ENCODE measurements at places on chromosomes 6 and 20.

DNA sequence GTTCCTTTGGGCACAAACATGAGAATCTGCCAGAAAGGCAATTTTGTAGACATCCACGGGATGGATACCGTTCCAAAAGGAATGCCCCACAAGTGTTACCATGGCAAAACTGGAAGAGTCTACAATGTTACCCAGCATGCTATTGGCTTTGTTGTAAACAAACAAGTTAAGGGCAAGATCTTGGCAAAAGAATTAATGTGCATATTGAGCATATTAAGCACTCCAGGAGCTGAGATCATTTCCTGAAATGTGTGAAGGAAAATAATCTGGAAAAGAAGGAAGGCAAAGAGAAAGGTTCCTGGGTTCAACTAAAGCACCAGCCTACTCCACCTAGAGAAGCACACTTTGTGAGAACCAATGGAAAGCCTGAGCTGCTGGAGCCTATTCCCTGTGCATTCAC is 103.9 kb upstream of the ARG1 start:
- DNase-seq = no peak

DNA sequence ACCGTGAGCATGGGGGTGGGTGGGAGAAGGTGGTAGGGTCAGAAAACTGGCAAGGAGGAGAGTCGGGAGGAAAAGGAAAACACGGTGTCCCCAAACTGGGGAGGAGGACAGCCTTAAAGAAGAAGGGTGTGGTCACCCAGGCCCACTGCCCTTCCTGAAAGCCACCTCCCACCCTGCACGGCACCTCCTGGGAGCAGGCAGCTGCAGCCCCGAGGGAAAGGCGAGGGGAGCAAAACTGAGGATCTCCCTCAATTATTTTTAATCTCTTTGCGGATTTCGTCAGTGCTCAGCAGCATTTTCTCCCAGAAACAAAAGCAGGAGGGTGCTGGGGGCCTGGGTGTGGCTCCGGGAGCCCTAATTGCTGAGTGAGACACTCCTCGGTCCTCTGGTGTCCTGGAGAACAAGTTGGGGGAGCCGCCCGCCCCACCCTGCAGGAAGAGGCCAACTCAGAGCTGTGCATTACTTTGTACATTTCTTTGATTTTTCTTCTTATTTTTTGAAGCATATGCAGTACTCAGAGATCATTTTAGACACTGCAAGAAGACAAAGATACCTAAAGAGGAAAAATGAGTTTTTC is 56.4 kb downstream of the RIOK1 start:
- DNase-seq = no peak

GRCh38 chr20:32521780-32522525 is 63.2 kb downstream of the NOL4L start:
- DNase-seq = peak; percentile 77

DNA sequence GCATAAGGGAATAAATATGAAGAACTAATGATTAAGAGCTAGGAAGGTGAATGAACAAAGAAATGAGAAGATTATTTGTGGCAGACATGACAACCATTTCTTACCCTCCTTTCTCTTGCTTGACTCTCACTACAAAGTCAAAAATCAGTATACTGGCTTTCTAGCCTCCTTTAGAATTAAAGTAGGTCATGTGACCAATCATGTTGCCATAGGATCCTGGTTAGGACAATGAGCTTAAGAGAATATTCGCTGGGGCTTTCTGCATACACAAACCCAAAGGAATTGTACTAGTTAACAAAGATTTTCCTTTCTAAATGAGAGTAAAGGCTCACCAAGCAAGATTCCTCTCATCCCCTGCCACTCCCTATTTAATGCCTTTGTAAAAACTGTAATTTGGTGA is 76.0 kb upstream of the ID4 start:
- DNase-seq = no peak

DNA sequence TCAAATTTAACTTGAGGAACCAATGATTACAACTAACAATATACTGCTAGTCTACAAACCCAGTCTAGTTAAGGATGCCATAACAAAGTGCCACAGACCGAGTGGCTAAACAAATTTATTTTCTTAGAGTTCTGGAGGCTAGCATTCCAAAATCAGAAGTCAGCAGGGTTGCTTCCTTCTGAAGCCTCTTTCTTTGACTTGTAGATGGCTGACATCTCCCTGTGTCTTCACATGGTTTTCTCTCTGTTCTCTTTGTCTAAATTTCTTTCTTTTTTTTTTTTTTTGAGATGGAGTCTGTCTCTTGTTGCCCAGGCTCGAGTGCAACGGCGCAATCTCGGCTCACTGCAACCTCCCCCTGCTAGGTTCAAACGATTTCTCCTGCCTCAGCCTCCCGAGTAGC is 56.1 kb downstream of the NCOA3 start:
- DNase-seq = no peak

DNA sequence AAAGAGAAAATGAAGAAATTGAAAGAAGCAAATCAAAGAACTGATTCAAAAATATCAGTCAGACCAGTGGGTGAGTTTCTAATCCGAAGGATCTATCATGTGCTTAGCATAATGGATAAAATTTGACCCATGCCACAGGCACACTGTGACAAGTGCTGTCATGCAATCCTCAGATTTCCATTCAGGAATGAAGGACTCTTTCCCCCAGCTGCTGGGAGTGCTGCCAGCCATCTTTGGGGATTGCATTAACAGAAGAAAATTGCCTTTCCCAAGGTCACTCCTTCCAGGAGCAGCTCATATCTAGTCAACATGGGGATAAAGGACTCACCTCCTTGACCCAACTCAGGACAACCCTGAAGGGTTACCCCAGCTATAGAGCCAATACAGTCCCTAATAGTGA is 316.7 kb upstream of the TBX18 start:
- DNase-seq = no peak

GRCh38 chr6:43246301-43247113 is 3.2 kb downstream of the TTBK1 start:
- DNase-seq = peak; percentile 37

Data from right renal cortex interstitium (tissue), 3 donors.